ENCODE measurements at places on chromosomes 12 and 14.

GRCh38 chr12:80353254-80353653 is 90.8 kb upstream of the PTPRQ start:
- DNase-seq: no peak

DNA sequence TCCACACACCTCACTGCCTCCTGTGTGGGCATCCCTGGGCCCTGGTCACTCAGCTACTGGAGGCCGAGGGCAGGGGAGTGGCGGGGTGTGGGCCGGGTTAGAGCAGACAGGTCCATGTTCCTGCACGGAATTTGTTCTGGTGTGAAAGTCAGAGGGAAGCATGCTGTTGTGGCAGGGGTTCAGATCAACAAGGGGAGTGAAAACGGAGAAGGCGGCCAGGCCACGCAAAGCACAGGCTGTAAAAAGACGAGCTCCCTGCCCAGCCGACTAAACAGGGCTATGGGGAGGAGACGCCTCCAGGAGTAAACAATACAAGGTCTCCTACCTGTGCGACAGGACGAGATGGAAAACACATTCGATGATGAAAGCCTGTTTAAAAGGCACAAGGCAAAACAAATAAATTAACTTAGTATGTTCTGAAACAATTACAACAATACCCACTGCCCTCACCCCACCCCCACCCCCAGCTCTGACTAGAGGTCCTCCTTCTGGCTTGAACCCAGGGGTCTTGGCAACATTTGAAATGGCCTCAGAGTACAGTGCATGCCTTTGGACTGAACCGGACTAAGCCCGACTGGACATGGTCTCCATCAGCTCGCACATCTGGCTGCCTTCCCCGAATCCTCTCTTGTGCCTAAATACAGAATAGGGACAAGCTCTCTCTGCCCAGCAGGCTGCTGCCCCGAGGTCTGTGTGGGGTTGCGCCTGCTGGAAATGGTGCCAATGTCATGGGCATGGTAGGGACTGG is 274.9 kb upstream of the DIO3 start:
- DNase-seq: no peak

DNA sequence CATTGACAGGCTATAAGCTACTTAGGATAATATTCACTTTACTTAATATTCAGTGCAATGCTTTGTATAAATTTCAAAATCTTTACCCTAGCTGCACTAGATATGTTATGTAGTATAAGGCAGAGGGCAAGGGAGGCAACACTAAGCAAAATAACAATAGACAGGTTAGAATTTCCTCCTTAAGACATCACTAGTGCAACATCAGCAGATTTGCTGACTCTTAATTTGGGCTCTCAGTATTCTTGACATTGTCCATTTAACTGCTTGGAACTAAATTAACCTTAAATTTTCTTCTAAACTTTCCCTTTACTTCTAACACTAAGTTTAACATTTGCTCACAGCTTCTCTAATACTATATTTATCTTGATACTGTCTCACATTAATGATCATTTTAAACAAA is 273.9 kb downstream of the DIO2 start:
- DNase-seq: no peak

GRCh38 chr12:110585231-110585799 is 2.2 kb upstream of the PPTC7 start:
- DNase-seq: no peak

- no peak for DNase-seq
These were observed 340.5 kb downstream of the TMTC2 start for GRCh38 chr12:83027021-83027723.

DNA sequence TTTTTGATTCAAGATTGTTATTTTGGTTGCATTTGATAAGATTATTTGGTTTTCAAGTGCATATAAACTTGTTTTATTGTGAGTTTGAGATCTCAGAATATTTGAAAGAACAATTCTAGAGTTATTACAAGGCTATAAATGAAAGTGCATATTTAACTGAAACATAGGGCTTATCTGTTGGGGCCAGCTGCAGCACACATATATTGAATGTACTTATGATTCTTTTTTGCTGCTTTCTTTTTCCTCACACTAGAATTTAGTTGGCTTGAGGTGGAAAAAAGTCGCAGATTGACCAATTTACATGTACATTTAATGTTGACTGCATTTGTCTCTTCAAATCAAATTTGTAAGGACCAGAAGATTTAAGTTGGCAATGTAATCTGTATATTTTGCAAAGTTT is 88.0 kb downstream of the PCNX1 start:
- no peak for DNase-seq

Data from GM12864 (cell line).